ENCODE measurements at places on chromosomes 1 and 21.

GRCh38 chr1:7628273-7628672 lies 142.8 kb upstream of the VAMP3 start:
- no peak for DNase-seq

DNA sequence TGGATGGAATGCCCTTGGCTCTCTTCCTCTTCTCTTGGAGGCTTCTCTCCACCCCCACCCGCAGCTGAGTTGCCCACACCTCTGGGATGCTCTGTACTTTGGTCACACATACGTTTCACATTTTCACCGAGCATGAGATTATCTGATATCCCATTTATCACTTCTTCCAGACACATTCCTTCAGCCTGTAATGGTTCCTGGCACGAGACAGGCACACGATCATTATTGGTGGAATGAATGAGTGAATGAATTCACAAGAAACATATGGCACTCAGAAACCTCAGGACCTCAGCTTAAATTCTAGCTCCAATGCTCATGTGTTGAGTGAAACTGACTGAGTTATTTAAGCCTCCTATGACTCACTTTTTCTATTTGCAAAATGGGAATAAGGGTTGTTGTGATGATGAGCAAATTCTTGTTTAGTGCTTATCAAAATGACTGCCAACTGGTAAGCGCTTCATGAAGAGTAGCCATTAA lies 242.7 kb upstream of the JUN start:
- peak; percentile 98 for DNase-seq

GRCh38 chr1:162663086-162663485 lies 30.8 kb downstream of the DDR2 start:
- DNase-seq: no peak

DNA sequence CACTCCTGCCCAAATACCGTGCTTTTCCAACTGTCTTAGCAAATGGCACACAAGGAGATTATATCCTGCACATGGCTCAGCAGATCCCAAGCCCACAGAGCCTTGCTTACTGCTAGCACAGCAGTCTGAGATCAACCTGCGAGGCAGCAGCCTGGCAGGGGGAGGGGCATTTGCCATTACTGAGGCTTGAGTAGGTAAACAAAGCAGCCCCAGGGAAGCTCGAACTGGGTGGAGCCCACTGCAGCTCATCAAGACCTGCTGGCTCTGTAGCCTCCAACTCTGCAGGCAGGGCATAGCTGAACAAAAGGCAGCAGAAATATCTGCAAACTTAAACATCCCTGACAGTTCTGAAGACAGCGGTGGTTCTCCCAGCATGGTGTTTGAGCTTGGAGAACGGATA lies 70.1 kb upstream of the PTBP2 start:
- DNase-seq: no peak

DNA sequence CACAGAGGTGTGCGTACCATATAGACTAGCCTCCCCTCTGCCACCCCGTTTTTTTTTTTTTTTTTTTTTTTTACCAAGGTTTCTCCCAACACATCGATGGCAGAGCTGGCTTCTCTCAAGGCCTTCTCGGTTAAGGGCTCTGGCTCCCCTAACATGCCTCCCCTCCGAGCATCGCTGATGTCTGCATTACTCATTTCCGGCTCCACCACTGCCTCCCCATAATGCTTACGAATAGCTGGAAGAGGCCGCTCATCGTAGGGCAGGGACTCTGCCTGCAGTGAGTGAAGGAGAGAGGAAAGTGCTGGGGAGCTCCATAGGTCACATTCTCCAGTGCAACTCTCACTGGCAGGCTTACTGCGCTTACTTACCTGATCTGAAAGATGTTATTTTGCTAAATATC lies 20.6 kb downstream of the CEP104 start:
- DNase-seq: no peak

DNA sequence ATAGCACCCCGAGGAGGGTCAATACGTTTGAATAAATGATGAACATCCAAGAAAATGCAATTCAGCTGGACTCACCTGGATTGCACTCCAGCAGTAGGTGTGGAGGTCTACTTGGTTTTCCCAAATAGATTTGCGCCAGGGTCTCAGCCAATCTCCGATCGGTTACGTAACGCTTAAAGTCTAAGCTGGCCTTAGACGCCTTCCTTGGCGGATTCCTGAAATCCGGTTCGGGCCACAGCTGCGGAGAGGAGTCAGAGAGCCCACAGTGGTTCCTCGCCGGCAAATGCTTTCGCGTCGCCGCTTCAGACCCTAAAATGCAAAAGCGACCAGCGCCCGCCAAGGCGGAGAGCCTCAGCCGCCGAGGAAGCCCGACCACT lies 322 bp downstream of the TFB2M start:
- no peak for DNase-seq

GRCh38 chr1:30323352-30323751 lies 400.0 kb downstream of the MATN1 start:
- no peak for DNase-seq

DNA sequence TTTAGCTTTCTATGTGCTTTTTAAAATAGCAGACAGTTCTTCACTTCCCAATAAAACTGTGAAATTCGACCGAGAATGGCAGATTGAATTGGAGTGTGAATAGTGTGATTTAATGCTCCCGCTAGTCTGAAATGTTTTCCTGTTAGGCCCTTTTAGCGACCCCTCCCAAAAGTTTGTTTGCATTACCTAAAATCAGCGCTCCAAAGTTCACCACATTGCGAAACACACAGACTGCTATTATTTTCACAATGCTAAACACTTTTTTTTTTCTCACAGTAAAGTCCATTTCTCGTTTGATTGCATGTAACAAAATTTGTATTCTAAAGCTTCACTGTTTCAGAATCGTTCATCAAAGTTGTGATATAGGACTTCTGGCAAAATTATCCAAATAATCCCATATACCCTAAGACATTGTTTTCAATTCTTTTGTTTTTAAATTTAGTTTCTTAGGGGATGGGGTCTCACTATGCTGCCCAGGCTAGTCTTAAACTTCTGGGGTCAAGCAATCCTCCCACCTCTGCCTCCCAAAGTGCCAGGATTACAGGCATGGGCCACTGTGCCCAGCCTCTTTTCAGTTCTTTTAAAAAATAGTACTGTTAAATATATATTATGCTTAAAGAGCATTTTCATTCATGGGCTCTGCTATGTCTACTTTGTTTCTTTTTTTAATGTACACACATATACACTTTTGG lies 76.5 kb upstream of the USH2A start:
- DNase-seq: no peak

DNA sequence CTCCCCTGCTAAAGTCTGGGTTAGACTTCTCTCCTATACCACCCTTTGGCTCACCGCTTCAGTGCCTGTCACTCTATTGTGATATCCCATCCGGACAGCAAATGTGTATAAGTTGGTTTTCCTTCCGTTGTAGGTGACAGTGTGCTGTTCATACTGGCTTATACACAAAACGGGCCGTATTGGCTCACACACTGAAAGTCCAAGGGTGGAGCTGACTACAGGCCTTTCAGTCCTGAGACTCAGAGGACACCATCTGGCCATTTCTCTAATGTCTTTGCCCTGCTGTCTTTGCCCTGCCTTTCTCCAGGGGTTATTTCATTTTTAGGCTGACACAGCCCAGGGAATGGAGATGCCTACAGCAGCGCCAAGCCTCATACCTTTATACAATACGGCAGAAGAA lies 90.7 kb downstream of the URB2 start:
- no peak for DNase-seq

- DNase-seq: no peak
Measured at GRCh38 chr1:9426291-9426711, 113.0 kb upstream of the SLC25A33 start.

DNA sequence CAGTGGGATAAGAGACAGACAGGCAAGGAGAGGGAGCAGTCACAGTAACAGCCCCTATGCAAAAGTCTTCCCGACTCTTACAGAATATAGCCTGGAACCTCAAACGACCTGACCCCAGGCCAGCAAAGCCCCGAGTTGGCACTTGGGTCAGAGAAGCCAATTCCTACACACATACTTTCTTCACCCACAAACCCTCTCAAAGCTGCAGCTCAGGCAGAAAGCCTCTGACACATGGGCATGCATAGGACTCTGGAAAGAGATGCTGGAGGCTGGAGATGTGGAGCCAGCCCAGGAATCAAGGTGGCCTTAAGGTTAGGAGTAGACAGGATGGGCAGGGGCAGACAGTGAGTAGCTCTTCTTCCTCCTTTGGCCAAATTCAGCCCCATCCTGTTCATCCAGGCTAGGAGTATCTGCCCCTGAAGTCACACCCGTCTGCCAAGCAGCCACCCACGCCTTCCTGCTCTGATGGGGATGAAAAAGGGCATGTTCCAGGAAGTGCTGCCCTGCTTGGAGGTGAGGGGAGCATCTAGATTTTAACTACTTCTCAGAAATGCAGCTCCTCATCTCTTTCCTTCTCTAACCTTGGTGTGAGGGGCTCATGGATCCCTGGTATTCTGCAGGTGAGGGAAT lies 7.8 kb downstream of the SLC41A1 start:
- no peak for DNase-seq

DNA sequence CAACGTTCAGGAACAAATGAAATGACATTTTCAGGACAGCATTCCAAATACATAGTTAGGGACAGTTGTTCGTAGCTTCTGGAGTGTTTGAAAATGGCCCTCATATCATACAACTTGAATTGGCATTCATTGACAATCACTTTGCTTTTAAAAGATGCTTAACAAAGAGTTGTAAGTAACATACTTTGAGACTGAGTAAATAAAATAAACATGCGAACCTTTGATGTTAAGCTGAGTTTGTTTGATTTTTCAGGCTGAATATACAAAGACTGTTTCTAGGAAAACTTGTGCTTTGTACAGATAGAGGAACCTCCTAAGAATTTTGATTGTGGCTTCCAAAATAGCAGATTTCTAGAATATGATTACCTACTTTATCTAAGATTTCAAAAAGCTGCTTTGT lies 45.3 kb downstream of the ITSN1 start:
- DNase-seq: no peak

DNA sequence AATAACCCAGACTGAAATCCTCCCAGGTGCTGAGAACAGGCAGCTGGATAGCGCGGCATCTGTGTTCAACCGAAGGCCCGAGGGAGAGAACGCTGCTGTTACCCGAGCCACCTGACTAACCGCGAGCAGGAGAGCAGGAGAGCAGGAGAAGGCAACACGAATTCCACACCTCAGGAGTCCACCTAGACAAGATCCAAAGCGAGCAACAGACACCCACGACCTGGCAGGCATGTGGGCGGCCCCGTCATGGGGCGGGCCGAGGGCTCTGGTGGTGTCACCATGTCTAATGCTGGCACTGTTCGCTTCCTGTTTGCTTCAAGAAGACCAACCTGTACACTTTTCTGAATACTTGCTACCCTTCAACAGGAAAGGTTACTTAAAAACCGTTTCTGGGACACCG lies 20.9 kb upstream of the SPATC1L start:
- DNase-seq: no peak
